NCI-H510A (cell line): ENCODE measurements at places on chromosomes 2 and 18.

GRCh38 chr18:80074697-80075096 is 34.4 kb upstream of the ADNP2 start:
- DNase-seq, result no peak

DNA sequence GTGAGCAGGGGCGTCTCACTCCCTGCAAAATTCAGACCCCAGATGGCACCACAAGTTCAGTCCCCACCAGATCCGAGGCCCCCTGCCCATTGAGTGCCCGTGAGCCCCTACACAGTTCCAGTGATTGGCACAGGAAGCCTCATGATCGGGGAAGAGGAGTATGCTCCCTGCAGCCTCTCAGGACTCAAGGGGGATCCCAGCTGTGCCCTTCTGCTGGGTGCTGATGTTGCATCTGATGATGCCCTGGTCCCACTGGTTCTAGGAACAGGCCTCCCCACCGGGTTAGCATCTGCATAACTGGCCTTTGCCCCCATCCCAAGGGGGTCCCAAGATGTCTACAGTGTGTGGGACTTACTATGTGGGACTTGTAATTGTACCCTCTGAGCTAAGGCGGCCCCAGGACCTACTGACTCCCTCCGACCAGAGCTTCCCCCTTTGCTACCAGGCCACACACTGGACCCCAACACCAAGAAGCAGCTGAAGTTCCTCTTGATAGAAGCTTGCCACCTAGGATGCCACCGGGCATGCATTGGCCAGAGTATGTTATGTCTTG is 8.6 kb downstream of the ALPG start:
- DNase-seq, result no peak

GRCh38 chr18:45775241-45775676 is 50.2 kb upstream of the SIGLEC15 start:
- DNase-seq, result no peak

GRCh38 chr2:158651358-158652057 is 143.6 kb upstream of the DAPL1 start:
- DNase-seq, result no peak

DNA sequence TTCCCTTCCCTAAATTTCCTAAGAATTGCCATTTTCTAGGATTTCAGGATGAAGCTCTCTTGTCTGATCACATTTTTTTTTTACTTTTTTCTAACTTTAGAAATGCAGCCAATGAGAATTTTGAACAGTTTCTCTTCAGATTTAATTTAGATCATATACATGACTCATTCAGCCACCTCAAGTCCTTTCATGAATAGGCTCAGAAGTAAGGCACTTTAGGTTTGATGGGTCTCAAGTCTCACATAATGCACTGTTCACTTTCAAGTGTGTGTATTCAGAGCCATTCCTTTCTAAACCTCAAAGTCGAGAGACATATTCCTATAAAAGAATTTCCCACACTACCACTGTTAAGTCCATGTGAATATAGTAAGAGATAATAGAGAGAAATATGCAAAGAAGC is 614.1 kb upstream of the VRK2 start:
- no peak for DNase-seq

- no peak for DNase-seq
Observed at GRCh38 chr2:7111626-7112025, 194.4 kb downstream of the RNF144A start.

GRCh38 chr2:182359027-182359989 is 67.5 kb downstream of the PDE1A start:
- no peak for DNase-seq

GRCh38 chr2:241036397-241036963 is 38.1 kb downstream of the SNED1 start:
- no peak for DNase-seq

GRCh38 chr2:170744248-170745002 is 25.8 kb upstream of the ERICH2 start:
- peak; percentile 52 for DNase-seq

- no peak for DNase-seq
Observed at GRCh38 chr2:52659546-52659945, 1108.1 kb upstream of the CHAC2 start.

DNA sequence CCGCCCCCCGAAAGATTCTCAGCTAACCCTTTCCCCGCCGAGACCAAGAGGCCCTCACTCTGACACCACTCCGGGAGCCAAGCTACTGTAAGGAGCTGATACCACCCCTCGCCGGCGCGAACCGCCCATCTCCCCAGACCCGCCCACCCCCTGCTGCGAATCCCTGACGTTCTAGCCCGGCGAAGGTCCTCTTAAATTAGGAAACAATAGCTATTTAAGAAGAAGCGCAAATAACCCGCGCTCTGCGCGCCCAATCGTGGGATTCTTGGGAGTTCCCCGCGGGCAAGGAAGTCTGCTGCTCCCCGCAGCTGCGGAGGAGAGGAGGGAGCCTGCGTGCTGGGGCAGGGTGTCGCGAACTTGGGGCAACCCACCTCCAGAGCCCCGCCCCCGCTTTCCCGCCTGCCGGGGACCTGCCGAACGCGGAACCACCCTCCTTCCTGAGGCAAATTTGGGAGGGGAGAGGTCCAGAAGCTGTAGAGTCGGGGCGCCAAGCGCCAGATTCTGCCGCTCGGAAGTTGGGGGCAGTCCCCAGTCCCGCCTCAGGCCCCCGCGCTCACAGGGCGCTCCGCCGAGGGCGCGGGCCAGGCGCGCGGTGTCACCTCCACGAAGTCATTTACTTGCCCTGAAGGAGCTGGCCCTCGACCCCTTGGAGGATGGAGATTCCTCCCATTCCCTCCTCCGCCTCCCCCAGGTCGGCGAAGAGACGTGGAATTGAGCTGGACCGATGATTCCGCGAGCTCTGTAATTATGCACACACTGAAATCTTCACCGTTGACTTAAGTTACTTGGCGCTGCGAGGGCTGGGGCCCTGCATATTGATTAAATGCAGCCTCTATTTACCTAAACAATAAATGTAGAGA is 8.4 kb upstream of the SP9 start:
- DNase-seq, result no peak

DNA sequence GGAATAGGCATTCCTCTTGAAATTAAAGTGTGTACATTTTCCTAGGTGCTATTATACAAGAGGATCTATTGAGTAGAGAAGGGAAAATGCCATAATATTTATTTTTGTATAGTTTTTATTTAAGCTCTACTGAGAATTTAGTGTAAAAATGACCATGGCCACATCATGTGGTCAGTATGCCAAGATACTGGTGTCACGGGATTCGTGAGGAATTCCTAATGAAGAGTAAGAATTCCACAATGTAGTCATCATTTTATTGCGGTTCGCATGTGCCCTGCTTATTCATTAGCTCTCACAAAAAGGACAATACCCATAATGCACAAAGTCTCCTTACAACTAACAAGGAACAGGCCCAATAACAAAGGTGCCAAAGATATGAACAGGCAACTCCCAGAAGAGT is 39.3 kb upstream of the PARD3B start:
- no peak for DNase-seq

DNA sequence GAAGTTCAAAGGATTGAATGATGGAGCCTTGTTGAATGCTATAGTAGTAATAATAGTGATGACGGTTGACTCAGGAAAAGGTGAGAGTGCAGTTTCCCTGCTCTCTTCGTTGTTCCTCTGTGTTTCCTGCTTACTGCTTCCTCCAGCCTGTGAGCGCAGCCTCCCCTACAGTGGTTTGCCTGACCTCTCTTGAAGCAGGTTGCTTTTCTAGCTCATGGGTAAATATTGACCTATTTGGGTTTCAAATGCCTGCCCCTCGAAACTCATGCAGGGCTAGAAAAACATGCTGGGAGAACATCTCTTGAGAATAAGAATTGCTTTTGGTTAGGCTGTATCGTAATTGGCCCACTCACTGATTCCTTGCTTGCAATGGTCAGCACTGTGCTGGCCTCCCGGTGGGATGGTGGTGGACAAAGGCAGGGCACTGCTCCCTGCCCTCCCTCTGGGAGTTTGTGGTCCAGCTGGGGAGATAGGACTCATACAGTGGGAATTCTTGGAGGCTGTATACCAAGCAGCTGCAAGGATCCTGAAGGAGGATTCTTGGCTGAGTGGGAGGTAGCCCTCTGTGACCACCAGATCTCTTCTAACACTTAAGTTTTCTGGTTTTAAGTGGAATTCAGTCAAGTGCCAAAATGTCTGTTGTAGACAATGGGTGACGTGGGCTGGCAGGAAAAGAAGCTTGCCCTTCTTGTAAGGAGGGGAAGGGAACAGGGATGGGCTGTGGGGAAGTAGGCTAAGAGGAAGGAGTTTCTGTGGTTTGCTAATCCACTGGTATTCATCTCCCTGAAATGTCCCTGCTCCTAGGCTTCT is 5.4 kb upstream of the RNF181 start:
- DNase-seq, result peak; percentile 70

DNA sequence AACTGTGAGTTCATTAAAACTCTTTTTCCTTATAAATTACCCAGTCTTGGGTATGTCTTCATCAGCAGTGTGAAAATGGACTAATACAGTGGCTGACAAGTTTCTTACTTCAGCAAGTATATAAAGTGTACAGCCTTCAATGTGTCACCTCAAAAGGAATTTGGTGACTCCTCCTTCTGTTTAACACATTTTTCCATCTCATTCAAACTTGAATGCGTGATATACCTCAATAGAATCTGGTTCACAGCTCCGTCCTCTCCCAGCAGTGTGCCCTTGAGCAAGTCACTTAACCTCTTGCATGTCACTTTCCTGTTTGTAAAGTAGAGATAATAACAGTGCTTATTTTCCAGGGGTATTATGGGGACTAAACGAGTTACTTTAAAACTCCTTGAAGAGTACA is 159.6 kb downstream of the CCBE1 start:
- DNase-seq, result no peak

- DNase-seq, result no peak
Observed at GRCh38 chr2:127511090-127511695, 15.1 kb downstream of the IWS1 start.

DNA sequence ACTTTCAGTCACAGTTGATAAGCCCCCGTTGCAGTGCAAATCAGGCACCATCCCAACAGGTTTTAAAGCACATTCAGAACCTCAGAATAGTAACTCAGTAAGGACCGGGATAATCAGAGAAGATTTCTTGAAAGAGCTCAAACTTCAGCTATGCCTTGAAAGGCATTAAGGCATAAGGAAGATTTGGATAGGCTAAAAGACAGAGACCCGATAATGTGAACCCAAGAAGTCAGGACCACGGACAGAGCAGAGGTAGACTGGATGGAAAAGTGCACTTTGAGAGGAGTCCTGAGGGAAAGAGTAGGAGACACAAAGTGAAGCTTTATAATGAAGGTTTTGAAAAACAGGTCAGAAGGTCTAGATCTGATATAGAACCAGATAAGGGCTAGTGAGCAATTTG is 36.9 kb upstream of the KLF7 start:
- DNase-seq, result no peak

- DNase-seq, result no peak
Observed at GRCh38 chr2:88011011-88011410, 5.3 kb downstream of the RNU2-63P start.

DNA sequence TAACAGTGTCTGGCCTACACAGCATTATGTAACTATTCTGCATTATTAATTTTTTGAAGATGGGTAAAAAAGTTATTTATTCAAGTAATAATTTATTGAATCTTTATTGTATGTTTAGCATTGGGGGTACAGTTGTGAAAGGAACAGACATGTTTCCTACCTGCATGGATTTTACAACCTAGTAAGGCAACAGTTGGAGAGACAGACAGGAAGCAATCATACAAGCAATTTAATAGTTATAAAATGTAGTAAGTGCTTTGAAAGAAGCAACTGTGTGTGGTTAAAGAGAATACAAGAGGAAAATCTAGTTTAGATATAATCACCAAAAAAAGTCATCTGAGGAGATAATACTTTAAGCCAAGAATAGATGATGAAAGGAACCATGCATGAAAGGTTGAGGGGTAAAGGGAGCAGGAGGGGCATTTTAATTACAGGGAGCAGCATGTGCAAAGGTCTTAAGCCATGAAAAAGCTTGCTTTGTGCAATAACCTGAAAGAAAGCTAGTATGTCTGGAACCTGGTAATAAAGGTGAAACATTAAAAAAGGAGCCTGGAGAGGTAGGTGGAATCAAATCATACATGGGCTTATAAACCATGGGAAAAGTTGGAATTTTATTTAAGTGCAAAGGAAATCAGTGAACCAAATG is 140.8 kb downstream of the PIK3C3 start:
- no peak for DNase-seq

DNA sequence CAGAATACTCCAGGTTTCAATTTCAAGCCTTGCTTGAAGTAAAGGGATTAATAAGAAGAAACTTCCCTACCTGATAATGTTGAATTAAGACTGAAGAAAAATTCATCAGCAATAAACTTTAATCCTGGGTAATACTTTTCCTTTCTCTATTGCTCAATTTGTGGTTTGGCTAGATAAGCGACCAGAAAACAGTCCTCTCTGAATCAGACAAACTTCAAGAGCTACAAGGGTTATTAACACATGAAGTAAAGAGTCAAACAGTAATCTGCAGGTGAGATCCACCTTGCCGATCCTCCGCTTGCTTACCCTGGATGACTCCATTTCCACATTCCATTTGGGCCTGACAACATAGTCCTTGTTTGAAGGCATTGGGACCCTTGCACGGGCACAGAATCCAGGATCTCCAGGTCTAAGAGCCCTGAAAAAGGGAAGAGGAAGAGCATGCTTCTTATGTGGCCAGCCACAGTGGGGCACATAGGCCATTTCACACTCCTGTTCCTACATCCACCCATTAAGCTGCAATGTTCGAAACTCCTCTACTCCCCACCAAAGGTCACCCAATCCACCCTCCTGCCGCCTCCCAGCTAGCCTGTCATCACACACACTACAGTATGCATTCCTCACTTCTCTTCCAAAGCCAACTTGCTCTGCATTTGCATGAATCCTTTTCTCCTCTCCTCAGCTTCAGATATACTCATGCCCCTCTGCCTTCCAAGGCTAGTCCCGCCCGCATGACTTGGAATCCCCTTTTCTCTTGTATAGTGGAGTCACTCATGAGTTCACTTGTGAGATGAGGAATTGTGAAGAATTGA is 39.8 kb downstream of the IWS1 start:
- no peak for DNase-seq

DNA sequence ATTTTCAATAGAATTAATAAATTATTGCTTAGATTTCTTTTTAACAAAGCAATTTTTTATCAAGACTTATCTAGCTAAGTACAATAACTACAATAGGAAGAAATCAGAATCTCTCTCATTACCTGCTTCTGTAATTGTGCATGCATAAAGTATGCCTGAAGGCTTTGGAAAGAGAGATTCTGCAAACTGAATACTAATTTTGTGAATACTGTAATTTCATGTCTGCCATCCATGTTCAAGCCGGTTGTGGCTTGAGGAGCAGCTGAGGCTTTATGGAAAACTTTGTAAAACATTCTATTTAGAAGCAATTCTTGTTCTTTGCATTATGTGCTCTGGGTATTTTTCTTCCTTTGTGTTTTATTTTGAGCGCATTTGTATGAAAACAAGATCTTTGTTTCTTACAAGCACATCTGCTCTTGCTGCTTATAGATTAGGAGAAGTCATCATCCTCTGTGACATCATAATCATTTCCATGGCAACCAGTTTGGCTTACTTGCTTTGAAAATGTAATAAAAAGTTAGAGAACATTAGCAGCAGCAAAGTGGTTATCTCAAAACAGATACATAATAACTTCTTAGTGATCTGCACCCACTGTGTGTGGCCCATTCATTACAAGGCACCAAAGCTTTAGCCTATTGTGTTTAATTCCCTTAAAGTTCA is 16.0 kb upstream of the IKZF2 start:
- DNase-seq, result no peak

GRCh38 chr2:167937403-167937802 is 310.0 kb downstream of the STK39 start:
- DNase-seq, result no peak

GRCh38 chr2:169139145-169139544 is 69.8 kb downstream of the DHRS9 start:
- no peak for DNase-seq

- DNase-seq, result no peak
Observed at GRCh38 chr2:23635442-23636340, 250.7 kb downstream of the KLHL29 start.

GRCh38 chr18:31791817-31792579 is 31.3 kb upstream of the SLC25A52 start:
- DNase-seq, result no peak
